Activated naive CD4-positive, alpha-beta T cell treated with Interleukin-2 at 50 U/mL for 16 hours (primary cell): ENCODE measurements at places on chromosomes 3 and 15.

GRCh38 chr3:128619146-128619890, 31.3 kb downstream of the RPN1 start:
- peak; percentile 13 for DNase-seq

- no peak for DNase-seq
Measured at GRCh38 chr3:108804437-108804836, 18.1 kb upstream of the TRAT1 start.

DNA sequence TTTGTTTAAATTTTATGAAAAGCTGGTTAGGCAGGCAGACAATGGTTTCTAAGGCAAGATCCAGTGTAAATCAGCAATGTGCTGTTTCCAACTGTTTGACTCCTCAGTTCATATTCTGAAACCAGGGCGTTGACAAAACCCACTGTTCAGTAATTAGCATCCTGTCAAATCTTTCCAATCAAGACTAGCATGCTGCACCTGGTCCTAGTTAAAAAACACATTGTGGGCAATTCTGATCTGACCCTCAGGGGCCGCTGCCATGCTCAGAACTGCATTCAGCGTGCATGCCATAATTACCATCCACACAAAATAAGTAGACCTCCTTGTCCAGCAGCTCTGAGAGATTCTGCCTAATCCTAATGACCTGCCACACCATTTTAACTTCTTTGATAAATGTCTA, 20.9 kb upstream of the RBP1 start:
- no peak for DNase-seq

GRCh38 chr3:141108039-141108438, 56.9 kb downstream of the SPSB4 start:
- no peak for DNase-seq

DNA sequence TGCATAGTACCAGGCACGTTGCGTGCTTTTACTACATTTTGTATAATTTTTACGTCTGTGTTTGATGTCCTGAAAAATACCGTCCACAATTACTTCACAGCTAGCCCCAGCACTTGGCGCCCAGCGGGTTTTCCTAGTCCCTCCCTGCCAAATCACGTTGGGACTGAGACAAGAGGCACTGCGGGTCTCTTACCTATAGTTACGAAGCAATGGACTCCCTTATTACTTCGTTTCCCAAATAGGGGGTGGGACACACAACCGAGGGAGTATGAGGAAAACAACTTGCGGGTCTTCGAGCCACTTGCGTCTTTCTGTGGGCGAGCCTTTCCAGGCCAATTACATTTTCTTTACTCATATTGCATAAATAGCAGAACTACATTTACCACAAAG, 620 bp upstream of the CMSS1 start:
- peak; percentile 5 for DNase-seq
